Caudate nucleus (tissue), 63 donors: ENCODE measurements at places on chromosomes 7 and 10.

DNA sequence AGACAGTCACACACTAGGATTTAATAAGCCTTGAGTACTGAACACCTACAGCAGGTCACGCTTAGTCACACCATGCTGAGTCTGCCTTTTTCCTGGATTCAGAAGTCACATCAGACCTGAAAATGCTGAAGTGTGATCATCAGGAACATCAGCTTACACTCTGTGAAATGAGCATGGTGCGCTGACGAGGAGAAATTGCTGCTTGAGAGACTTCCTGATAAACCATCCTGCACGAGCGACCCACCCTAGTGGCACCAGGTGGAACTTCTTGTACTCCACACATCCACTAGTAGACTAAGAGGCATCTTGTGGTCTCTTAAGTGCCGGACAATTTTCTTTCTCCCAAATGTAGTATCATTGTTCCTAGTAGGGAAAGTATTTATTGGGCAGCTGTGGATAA lies 51.8 kb upstream of the MRLN start:
- DNase-seq = no peak

DNA sequence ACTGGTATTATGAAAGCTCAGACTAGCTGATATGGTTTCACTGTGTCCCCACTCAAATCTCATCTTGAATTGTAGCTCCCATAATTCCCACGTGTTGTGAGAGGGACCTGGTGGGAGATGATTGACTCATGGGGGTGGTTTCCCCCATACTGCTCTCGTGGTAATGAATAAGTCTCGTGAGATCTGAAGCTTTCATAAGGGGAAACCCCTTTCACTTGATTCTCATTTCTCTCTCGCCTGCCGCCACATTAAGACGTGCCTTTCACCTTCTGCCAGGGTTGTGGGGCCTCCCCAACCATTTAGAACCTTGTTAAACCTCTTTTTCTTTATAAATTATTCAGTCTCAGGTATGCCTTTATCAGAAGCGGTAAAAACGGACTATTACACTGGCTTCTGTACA lies 40.3 kb downstream of the COL13A1 start:
- no peak for DNase-seq

DNA sequence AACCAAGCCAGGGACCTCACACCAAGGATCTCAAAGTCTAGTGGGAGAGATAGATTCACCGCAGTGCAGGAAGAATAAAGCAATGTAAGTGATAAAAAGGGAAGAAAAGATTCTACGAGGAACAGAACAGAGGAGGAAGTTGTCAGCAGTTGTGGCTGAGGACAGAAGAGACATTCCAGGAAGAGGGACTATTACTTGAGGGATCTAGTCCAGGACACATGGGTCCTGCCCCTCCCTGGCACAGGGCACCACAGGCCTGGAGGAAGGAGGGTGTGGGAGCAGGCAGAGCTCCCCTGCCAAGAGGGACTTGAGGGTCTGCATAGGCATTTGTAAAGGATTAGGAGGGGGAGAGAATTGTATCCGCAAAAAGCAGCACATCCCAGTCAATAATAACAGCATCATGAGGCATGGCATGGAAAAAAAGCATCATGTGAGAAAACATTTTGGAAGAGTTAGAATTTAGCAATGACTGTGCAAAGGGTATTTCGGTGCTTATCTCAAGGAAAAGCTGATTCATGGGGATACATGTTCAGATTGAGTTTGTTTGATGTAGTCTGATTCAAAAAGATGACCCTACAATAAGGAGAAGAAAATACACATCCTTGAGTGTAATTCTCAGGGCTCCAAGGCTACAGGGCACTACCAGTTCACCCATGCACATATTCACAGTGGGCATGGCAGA lies 12.7 kb downstream of the C10orf71 start:
- no peak for DNase-seq

DNA sequence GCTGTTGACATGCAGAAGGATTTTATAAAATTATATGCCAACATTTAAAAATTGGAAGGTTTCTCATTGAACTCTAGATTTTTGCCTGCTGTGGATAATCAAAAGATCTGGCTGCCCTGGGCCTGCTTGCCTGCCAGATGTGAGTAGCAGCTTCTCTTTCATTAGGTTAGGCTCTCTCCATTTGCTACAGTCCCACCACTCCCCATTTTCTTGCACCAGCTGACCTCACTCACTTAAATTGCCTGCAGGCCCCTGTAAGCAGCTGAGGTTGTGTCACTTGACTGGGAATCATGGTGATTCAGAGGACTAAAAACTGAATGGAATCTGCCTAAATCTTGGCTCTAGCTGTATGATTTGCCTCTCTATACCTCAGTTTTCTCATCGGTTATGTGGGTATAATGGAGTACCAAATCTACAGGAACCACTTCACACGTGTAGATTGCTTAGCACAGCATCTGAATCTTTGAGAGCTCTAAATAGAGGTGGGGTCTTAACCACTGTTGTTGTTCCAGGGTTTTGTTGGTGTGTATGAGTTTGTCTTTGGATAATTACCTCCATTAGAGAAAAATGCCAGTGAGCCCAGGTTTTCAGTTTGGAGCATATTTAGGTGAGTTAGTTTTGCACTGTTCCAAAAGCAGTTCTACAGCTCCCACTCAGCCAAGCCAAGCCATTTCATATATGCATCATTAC lies 18.6 kb upstream of the RAPGEF5 start:
- DNase-seq = no peak

GRCh38 chr10:69619626-69620025 lies 10.4 kb upstream of the FAM241B start:
- no peak for DNase-seq

DNA sequence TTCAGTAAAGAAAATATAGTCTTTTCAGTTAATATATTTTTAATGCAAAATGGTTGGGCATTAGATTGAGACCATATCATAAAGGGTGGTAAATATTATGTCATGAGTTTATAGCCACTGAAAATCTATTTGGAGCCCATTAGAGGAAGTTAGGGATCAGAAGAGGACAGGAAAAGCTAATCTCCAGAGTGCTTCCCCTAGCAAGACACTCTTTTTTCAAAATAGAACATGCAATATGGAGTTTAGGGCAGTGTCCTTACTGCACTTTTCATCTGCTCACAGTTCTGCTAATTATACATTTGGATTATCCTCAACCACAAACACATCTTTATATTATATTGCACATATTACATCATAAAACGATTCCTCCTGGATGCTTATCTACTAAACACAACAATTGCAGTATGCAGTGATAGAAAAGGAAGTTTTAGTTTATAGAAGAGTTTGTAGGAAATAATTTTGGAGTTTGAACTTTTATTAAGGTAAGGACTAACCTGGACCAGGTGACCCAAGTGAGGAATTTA lies 159.8 kb downstream of the PHF14 start:
- DNase-seq = no peak

GRCh38 chr7:30029696-30030095 lies 1.5 kb downstream of the PLEKHA8 start:
- no peak for DNase-seq

GRCh38 chr10:104456802-104457542 lies 103.3 kb downstream of the CFAP58 start:
- DNase-seq = no peak

DNA sequence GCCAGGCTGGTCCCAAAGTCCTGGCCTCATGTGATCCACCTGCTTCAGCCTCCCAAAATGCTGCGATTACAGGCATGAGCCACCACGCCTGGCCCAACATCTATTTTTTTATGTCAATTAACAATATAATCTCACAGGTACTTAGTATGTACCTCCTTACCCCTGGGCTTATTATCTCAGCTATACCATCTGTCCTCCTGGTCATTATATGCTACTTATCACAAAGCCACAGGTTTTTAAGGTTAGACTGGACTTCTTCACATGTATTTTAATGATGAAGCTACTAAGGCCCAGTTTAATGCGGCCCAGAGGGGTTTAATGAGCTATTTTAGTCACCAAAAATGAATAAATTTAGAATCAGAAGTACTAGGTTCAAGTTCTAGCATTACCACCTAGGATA lies 3.4 kb downstream of the NSUN6 start:
- DNase-seq = no peak

DNA sequence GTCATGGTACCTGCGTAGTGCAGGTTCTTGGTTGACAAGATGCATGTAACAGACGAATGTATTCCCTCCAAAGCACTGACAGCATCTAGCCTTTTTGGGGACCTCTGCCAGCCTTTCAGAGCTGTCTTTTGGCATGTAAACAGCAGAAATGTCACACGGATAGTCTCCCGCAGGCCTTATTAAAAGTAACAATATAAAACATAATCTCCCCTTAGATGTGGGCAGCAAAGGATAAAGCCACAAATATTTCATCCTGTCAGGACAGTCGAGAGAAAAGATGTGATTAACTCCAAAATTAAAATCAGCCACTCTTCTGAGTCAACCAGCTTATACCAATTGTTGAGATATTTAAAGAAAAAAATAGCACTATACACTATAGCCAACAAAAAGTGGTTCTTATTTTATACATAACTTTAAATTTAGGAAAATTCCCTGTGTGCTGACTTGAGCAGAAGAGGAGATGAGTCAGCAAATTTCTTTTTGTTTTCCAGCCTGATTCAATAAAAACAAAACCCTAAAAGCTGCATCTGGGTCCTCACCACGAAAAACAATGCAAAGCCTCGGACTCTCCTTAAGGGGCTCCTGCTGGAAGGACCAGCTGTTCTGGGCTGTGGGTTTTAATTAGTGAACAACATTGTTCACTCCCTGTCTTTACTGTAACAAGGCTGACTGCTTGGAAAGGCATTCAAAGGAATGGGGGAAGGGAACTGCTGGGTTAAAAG lies 240.2 kb downstream of the ADAM12 start:
- DNase-seq = no peak

DNA sequence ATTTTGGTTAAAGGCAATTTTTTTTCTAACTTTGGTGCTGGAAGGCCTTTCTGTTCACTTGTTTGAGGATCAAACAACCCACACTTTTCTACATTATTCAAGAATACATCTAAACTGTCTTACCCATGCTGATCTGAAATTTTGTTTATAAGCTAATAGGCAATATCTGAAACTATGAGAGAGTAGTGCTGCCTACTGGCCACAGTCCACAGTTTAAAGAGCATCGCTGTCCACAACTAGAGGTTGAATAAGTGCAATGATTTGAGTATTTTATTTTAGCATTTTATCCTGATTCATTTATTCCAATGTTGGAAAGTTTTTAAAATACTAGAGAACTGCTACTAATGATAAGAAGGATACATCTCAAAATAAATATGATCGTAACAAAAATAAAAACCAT lies 306.9 kb downstream of the ELMO1 start:
- DNase-seq = no peak

- DNase-seq = no peak
Observed at GRCh38 chr7:360454-361100, 70.6 kb downstream of the FOXL3 start.

DNA sequence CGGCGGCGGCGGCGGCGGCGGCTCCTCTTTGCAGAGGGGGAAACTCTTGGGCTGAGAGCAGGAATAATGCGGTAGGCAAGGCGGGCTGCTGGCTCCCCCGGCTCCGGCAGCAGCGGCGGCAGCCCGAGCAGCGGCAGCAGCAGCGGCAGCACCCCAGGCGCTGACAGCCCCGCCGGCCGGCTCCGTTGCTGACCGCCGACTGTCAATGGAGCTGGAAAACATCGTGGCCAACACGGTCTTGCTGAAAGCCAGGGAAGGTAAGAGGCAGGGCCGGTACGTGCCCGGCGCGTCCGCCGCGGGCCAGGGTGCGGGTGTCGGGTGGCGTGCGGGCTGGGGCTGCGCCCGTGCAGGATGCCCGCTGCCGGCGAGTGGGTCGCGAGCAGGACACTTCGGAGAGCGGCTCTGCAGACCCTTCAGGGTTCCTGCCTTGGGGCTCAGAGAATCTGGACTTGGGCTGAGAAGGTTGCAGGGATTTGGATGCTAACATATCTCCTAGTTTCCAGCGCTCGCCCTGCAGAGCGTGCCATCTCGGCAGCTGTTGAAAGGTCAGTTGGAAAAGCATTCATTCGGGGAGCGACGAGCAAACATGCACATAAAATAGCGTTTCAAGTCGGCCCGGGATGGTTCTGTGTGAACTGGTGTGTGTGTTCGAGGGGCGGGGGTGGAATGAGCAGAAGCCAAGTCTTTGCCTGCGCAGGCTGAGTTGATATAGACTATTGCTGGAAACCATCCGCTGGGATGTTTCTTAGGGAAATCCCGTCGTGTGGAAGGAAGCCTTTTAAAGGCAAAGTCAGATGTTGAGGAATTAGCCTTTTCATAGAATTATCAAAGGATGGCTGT lies 562 bp downstream of the GRK5 start:
- peak; percentile 62 for DNase-seq

DNA sequence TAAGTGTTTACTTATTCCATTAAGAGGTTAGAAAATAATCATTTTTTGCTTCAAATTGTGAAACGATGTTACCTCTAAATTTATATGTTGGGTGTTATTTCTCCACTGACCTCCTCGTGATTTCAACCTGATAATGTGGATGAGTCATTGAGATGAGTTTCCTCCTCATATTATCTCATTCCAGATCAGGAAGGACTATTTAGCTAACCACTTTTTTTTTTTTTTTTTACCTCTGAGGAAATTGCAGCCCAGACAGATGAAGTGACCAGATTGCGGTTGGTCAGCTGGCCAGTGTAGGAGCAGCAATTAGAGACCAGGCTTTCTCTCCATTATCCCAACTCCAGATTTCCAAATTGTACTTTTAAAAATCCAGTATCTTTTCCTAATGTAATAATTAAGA lies 248.7 kb downstream of the FZD1 start:
- no peak for DNase-seq

DNA sequence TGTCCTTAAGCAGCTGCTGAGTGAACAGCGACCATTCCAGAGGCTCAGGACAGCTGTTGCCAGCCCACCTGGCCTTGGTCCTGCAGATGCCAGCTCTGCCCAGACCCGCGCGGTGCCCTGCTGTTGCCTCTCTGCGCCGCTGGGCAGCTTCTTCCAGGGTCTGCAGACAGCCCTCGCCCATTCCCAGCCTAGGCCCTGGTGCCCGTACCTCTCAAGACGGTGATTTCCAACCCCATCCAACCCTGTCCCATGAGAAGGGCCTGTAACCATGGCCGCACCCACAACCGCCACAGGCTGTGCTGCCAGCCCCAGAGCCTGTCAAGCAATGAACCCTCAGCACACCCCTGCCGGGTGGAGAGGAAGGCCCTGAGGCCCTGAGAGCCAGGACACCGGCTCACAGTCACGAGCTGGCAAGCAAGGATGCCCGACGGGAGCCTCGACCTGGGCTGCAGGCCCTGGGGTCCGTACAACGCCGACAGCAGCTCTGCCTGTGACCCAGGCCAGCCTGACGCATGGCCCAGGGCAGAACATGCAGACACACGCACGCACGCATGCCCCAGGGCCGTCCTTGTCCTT lies 231.9 kb downstream of the MAD1L1 start:
- DNase-seq = no peak

DNA sequence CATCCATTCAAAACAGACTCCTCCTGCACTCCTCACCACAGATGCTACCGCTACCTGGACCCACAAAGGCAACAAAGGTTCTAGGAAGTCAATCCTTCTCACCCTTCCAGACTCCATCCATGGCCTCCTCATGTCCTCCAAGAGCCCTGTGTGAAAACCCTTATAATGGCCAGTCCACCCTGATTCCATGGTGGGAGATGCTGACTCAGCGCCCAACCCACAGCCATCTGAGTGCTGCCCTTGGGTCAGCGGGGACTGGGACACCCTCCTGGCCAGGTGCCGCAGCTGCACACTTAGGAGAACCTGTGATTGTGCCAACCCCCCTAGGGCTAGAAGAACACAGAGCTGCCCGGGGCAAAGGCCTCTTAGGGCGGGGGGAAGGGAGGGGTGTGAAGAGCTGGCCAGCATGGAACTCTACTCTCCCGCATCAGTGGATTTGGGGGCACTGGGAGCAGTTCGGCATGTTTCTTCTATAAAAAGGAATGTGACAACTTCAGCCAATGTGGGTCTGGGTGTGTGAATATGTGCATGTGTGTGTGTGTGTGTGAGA lies 25.4 kb downstream of the TMEM273 start:
- DNase-seq = no peak

GRCh38 chr7:40551685-40552576 lies 417.1 kb downstream of the SUGCT start:
- DNase-seq = no peak
